ENCODE measurements at places on chromosomes 1 and 21.

GRCh38 chr1:55127827-55128343 lies 87.3 kb downstream of the USP24 start:
- no peak for DNase-seq

DNA sequence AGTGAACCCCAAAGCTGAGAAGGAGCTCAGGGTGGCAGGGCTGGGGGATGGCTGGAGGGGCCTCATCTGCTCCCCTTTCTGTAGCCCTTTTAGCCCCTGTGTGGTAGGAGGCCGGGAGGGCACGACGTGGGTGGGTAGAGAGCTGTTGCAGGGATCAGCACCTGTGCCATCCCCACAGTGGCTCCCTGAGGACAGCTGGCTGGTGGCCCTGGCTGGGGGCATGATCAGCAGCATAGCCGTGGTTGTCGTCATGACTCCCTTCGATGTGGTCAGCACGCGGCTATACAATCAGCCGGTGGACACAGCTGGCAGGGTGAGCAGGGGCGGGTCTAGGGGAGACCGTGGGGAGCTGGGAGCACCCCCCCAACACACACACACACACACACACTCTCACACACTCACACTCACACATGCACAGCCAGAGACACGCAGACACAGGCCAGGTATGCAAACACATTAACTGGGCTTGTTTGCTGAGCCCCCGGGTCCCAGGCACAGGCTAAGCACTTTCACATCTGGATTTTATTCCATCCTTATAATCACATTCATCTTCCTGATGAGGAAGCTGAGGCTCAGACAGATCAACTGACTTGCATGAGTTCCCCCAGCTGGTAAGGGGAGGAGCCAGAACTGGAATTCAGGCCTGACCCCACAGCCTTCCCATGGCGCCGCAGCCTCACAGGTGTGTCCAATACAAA lies 2.5 kb downstream of the SLC25A34 start:
- no peak for DNase-seq

GRCh38 chr1:112772781-112773180 lies 57.6 kb upstream of the PPM1J start:
- DNase-seq, result no peak

GRCh38 chr1:66445492-66446181 lies 88.3 kb upstream of the SGIP1 start:
- no peak for DNase-seq

- DNase-seq, result peak; percentile 11
These were observed 832 bp downstream of the HCN3 start for GRCh38 chr1:155277902-155278688.

- DNase-seq, result no peak
These were observed 29.0 kb upstream of the NTPCR start for GRCh38 chr1:232921381-232921780.

GRCh38 chr21:37483776-37484175 lies 117.2 kb downstream of the DYRK1A start:
- DNase-seq, result no peak

Data from NCI-H2081 treated with DMSO at 0.1 percent for 48 hours (cell line).